Sigmoid colon (tissue), 7 donors: ENCODE measurements at places on chromosomes 6 and 20. TPM values are rescaled to one million over a fixed set of nuclear protein-coding genes. Genes with fewer than 3 reads are reported as not detected.

Gene RAD21L1
- total RNA-seq, result not detected

GRCh38 chr6:134814076-134814695 is 135.7 kb downstream of the ALDH8A1 start:
- DNase-seq, result no peak
- H3K36me3 ChIP-seq, result no peaks in the 10 kb centered on the region
- no peaks in the 10 kb centered on the region for H3K4me1 ChIP-seq

GRCh38 chr20:35398660-35399144 is 13.1 kb downstream of the UQCC1 start:
- DNase-seq, result no peak
- no peak overlapping the region for H3K4me3 ChIP-seq
- H3K27ac ChIP-seq, result peak overlapping the region; percentile 12
- no peaks in the 10 kb centered on the region for H3K36me3 ChIP-seq
- H3K27me3 ChIP-seq, result no peaks in the 10 kb centered on the region
- peaks cover 15% of the 10 kb centered on the region for H3K4me1 ChIP-seq

DNA sequence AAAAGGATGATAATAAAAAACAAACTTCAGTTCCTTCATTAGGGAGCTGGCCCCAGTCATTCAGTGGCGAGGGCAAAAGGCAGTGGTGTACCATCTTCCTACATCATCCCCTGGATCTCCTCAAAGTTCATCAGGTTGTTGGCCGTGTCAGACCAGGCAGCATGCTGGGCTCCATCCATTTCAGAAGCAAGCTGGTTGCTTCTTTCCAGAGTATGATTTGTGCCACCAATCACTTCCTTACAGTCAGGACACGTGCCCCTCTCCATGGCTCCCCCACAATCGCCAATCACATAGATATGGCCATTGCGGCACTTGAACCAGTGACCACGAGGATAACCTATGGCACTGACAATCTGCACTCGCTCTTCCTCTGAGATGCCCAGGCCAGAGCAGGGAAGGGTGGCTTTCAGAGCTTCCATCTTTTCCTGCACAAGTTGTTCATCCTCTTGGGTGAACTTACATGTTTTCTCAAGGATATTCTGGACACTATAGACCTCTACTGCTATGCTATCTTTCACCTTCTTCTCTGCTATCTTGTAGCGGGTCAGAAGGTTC is 28.0 kb downstream of the DDX27 start:
- peaks cover 10% of the 10 kb centered on the region for H3K4me1 ChIP-seq
- no peaks in the 10 kb centered on the region for H3K27me3 ChIP-seq
- no peak for DNase-seq
- peaks cover 54% of the 10 kb centered on the region for H3K36me3 ChIP-seq

DNA sequence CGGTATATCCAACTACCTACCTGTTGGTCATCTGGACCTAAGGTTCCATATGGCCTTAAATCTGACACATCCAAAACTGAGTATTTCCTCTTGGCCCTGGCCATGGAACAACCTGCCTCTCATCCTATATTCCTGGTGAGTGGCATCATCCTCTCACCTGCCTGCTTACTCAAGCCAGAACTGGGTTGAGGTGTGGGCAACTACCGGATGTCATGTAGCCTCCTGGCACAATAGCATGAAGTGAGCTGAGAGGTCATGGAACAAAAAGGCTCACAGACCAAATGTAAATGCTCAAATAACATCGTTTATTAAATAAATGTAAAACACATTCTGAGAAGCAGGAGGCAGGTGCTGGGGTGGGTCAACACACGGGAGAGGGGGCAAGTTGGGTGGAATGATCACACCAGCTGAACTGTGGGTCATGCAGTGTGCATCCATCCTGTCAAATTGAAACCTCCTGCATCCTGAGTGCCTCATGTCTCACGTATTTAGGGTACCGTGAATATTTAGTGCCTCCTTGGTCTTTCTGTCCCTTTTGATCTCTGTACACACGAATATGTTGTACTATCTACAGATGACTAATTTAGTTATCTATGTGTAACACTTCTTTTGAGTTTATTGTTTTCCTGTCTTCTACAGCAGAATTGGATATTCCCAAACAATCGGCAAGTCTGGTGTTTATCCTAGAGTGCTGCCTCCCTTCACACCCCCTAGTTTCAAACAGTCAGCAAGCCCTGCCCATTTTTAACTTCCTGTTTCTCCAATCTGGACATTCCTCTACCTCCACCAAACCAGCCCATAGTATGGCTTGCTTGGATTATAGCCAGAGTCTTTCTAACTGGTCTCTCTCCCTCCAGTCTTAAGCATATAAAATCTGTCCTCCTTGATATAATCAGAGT is 7.9 kb upstream of the POU5F1 start:
- no peak overlapping the region for H3K27ac ChIP-seq
- no peak for DNase-seq
- H3K36me3 ChIP-seq, result no peaks in the 10 kb centered on the region
- H3K4me1 ChIP-seq, result peaks cover 7% of the 10 kb centered on the region
- H3K4me3 ChIP-seq, result no peak overlapping the region

DNA sequence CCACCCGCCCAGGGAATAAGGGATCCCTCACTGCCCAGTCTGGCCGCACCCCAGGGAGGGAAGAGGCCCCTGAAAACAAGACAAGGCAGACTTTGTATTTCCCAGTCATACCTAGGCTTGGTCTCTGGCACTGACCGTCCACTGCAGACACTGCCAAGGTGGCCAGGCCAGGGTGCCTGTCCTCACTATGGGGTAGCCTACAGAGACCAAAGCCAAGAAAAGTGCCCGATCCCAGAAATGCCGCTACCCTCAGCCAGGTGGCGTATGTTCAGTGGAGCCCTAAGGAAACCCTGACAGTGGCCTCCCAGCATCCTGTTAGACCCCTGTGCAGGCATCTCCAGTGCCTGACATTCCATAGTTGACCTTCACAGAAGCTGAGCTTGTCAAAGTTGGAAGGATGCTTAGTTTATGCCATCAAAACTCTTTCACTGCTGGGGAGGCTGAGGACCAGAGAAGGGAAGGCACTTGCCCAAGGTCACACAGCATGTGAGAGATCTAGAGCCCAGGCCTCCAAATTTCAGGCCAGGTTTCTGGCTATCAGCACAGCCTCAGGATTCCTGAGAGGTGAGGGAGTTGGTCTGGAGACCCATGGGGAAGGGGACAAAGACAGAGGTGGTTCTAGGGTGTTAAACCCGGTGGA is 2.5 kb downstream of the SCRT2 start:
- no peak overlapping the region for H3K27ac ChIP-seq
- H3K4me3 ChIP-seq, result no peak overlapping the region
- no peaks in the 10 kb centered on the region for H3K4me1 ChIP-seq
- no peaks in the 10 kb centered on the region for H3K36me3 ChIP-seq
- H3K27me3 ChIP-seq, result peaks cover 33% of the 10 kb centered on the region

DNA sequence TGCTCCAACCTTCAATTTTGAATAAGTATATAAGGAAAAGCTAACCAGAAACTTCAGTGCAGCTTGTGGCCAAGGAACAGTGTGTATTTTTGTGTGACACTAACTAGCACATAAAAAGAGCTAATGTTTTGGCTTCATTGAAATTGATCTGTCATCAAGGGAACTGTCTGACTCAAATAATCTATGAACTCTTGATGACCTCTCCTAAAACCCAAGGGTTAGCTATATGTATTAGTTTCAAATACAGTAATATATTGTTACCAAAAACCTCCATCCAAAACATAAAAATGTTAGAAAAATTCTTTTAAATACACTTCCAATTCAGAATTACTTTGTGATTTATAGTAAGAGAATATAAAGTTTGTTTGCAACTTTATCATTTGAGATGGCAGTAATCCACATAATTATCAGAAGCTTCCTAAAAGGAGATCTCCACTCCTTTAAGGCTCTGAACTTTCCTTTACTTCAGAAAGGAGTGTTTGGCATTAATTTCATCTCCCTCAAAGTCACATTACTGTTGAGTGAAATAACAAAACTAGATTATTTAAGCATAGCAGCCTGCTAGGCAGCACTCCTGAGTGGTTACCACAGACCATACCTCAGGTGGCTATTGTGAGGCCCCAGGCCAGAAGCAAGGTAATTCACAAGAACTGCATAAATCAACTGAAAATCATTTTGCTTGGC is 46.3 kb upstream of the HSF2 start:
- no peak for DNase-seq
- H3K27me3 ChIP-seq, result no peaks in the 10 kb centered on the region
- no peaks in the 10 kb centered on the region for H3K4me1 ChIP-seq
- H3K27ac ChIP-seq, result no peak overlapping the region
- H3K4me3 ChIP-seq, result no peak overlapping the region
- no peaks in the 10 kb centered on the region for H3K36me3 ChIP-seq

Gene GGTLC1
- not detected for total RNA-seq
